ENCODE measurements at places on chromosomes 3 and 15.

GRCh38 chr15:28946803-28947202 is 61.0 kb downstream of the APBA2 start:
- DNase-seq, result no peak

DNA sequence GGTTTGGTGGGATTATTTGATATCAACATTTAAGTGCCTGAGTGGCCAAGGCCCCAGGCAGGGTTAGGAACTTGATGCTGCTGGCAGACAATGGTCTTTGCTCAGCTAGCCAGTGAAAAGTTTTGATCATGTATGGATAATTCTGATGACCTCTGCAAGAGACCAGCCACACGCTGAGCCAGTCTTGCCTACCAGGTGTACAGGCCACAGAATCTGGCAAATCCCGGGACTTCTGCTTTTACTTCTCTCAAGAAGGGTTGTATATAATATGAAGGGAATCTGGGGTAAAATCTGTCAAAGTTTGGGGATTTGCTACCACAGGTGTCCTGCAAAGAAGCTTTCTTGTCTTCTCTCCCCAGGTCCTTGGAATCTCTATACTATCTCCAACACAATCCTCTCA is 331.4 kb upstream of the GOLIM4 start:
- no peak for DNase-seq

GRCh38 chr3:116445990-116446389 is 703 bp upstream of the LSAMP start:
- DNase-seq, result no peak

DNA sequence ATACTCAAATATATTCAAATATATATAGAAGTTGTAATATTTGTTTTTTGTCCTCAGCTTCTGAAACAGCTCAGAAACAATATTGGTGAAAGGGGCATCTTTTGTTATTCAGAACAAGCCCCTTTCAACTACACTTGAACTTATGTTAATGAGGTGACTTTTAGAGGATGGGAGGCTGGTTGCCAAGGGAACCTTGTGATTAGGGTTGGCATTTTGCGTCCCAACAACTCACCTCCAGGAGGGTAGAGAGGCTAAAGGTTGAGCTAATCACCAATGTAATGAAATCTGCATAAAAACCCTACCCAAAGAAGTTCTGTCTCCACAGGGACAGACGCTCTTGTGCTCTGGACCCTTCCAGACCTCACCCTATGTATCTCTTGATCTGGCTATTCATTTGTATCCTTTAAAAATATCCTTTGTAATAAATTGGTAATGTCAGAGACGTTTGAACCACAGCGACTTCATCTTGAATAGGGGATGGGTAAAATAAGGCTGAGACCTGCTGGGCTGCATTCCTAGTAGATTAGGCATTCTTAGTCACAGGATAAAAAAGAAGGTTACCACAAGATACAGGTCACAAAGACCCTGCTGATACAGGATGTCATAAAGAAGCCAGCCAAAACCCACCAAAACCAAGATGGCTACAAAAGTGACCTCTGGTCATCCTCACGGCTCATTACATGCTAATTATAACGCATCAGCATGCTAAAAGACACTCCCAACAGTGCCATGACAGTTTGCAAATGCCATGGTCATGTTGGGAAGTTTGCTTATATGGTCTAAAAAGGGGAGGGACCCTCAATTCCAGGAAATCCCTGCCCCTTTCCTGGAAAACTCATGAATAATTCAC is 111.1 kb downstream of the FMN1 start:
- DNase-seq, result no peak

- DNase-seq, result no peak
Observed at GRCh38 chr3:23805210-23805632, 534 bp upstream of the UBE2E1 start.

- no peak for DNase-seq
Observed at GRCh38 chr3:173939331-173939730, 541.8 kb downstream of the NLGN1 start.

GRCh38 chr3:177135841-177136492 is 61.3 kb downstream of the TBL1XR1 start:
- no peak for DNase-seq

- no peak for DNase-seq
Observed at GRCh38 chr3:12317914-12318313, 29.0 kb downstream of the PPARG start.

DNA sequence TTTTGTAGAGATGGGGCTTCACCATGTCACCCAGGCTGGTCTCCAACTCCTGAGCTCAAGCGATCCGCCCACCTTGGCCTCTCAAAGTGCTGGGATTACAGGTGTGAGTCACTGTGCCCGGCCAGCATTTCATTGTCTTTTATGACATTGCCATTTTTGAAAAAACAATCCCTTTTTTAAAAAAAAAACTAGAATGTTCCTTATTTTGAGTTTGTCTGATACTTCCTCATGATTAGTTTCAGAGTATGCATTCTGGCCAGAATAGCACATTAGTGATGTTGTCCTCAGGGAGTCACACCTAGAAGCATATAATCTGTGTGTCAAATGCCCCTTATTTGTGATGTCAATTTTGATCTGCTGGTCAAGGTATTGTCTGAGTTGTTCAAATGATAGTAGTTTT is 21.2 kb upstream of the NMD3 start:
- no peak for DNase-seq

GRCh38 chr3:150985711-150986110 is 13.2 kb upstream of the CLRN1 start:
- no peak for DNase-seq

GRCh38 chr3:133854264-133855001 is 41.2 kb downstream of the RAB6B start:
- no peak for DNase-seq

- no peak for DNase-seq
Observed at GRCh38 chr3:14943042-14943441, 4.3 kb upstream of the NR2C2 start.

- DNase-seq, result no peak
Observed at GRCh38 chr3:22569570-22569969, 633.6 kb upstream of the UBE2E2 start.

DNA sequence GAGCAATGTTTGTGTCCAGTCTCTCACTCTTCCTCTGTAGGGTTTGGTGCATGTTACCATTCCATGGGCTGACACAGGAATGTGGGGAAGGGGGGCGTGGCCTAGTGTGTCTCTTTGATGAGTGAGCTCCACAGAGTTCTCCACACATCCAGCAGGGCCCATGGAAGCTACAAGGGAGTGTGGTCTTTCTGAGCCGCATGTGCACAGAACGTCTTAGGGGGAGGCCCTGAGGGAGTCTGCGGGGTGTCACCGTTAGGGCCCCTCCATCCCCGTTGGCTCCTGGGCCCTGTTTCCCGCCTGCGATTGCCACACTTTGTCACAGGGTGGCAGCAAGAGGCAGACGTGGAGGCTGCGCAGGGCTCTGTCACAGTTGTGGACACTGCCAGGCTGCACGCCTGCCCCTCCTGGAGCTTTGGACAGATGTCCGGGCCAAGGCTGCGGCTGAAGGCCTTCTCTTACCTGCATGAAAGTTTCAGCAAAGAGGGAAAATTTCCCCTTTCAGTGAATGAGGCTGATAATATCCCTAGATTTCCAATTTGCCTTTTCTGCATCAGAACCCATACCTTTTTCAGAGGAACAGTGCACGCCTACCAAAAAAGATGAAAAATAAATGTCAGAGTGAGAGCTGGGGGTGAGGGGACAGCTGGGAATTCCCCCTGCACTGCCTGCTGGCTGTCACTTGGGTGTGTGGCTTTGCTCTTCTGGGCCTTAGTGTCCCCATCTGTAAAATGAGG is 24.3 kb downstream of the CACNA2D3 start:
- DNase-seq, result no peak

DNA sequence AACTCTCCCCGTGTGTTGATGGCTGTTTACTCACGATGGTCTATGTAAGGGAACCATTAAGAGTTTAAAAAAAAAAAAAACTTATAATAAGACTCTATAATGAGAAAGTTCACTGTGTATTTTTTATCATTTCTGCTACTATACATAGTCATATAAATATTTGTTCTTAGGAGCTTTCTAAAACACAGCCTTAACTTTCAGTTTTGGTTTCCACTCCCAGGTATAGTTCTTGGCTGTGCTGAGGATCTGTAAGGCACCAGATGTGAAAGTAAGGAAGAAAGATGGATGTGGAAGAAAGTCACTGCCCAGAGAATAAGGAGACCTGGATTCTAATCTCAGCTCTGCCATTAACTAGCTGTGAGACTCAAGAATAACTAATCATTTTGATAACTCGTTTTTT is 101.9 kb upstream of the THBS1 start:
- no peak for DNase-seq

GRCh38 chr3:42014921-42015533 is 53.1 kb upstream of the ULK4 start:
- DNase-seq, result no peak

- DNase-seq, result no peak
Observed at GRCh38 chr15:84889313-84889990, 5.0 kb downstream of the SLC28A1 start.

DNA sequence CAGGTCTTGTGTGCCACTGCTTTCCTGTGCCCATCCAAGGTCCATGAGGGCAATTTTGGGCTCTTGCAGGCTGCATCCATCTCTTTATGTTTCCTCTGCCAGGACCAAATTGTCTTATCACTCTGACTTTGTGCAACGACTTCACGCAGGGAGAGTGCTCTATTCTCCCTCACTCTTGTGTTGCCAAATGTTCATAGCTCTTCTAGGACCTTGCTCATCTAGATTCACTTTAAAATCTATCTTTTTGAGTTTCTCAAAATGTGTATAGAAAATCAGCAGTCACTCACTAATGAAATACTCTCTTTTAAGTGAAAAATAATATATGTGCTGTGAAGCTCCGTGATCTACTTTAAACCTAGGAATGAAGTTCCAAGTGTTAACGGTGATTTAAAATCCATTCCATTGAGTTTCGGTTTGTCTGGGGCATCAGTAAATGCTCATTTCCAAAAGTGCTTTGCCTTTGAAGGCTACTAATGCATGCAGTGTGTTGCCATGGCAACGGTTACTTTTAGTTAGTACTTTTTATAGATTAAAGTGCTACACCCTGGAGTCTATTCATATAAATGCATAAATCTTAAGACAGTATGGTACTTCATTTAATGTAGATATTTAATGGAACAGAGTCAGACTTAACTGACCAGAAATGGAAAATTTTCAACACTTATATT is 46.6 kb upstream of the GOLGA8J start:
- DNase-seq, result no peak

- no peak for DNase-seq
Observed at GRCh38 chr3:186149319-186149960, 40.6 kb upstream of the ETV5 start.

- DNase-seq, result no peak
Observed at GRCh38 chr15:98547275-98547674, 101.1 kb upstream of the IGF1R start.

DNA sequence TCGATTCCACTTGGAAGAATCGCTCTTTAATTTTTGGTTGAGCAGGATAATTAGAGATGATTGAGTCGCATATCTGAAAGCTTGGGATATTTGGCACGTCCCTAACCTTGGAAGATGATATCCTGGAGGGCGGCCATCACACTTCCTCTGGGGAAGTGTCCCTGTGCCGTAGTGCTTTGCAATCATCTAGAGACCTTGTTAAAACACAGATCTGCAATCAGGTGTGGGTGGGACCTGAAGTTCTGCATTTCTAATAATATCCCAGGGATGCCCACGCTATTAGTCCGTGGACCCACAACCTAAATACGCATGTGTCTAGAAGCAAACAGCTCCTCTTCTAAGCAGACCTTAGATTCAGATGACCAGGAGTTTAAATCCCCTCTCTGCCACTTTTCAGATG is 20.5 kb downstream of the MYO1E start:
- DNase-seq, result no peak

DNA sequence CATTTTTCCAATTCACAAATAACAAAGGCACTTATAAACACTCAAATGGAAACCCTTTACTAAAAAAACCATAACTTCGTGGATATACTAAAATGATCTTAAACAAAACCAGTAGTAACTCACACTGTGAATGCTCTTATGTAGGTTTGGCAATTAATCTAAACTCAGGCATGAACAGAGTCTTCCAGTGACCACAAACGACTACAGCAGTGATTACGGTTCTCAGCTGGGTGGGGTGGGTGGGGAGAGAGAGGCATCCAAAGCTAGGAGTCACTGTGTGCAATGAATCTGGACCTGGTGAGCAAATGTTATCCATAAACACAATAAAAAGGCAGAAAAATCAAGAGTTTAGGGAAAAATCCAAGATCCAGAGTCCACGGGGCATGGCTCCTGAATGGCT is 21.3 kb downstream of the SLC12A8 start:
- DNase-seq, result no peak

- DNase-seq, result no peak
Observed at GRCh38 chr15:61319892-61320291, 90.8 kb upstream of the RORA start.

GRCh38 chr3:53718462-53718861 is 127.8 kb downstream of the CHDH start:
- no peak for DNase-seq

GRCh38 chr3:16455001-16455400 is 58.5 kb downstream of the RFTN1 start:
- no peak for DNase-seq

DNA sequence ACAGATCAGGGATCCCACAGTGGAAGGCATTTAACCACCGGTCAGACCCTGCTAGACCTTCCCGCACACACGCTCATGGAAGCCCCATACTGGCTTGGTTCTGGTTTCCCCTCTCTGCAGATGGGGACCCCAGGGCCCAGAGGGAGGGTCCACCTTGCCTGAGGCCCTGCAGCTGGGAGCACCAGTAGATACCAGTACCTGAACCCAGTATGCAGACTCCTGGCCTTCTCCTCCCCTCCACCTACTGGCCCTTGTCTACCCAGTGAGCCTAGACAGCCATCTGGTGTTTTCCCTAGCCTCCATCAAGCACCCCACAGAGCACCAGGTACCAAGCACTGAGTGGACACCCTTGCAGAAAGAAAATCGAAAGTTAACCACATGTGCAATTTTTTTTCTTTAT is 65.1 kb downstream of the MEGF11 start:
- DNase-seq, result no peak

DNA sequence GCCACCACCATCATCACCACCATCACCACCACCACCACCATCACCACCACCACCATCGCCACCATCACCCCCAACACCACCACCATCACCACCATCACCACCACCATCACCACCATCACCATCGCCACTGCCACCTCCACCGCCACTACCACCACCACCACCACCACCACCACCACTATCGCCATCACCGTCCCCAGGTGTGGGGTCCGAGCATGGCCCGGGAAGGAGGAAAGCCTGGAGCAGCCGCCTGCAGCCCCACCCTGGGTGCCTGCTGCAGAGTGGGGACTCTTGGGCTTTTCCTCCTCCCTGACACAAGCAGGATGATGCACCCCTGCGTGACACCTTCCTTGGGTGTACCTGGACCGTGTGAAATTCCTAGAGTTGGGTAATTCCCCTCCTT is 43.9 kb downstream of the MUC4 start:
- no peak for DNase-seq

- no peak for DNase-seq
Observed at GRCh38 chr3:33914731-33915379, 116.4 kb downstream of the PDCD6IP start.

GRCh38 chr3:129344540-129345220 is 66.0 kb downstream of the HMCES start:
- no peak for DNase-seq

GRCh38 chr3:55526332-55527030 is 39.4 kb upstream of the WNT5A start:
- no peak for DNase-seq

Measured in stimulated activated CD8-positive, alpha-beta memory T cell treated with anti-CD3 and anti-CD28 coated beads, Interleukin-15, amount 100 ng/mL, for 1 hour (primary cell).